ENCODE measurements at places on chromosomes 11 and 22. TPM values are rescaled to one million over a fixed set of nuclear protein-coding genes. Genes with fewer than 3 reads are reported as not detected.

Gene HSPB2
- 0.21 TPM for total RNA-seq

Gene HBE1
- not detected for total RNA-seq

Gene E2F8
- total RNA-seq, result not detected

Gene SULT4A1
- total RNA-seq, result 1.3 TPM

Gene PHLDA2
- 4.4 TPM for total RNA-seq

DNA sequence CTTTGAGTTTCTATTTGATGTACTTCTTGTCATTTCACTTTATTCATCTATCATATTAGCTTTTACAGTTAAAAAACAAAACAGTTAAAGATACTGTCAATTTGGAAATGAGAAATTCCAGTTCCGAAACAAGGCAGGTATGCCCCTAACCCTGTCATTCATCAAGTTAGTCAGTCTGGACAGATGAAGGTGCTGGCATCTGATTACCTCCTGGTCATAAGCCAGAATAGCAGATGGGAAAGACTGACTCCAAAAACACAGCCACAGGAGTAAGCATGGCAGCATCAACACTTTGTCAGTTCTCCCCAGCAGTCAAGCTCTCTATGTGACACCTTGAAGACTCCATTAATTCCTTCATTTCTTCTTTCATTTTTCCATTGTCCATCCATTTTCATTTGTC, 4.3 kb downstream of the LRRC51 start:
- no peak for DNase-seq

DNA sequence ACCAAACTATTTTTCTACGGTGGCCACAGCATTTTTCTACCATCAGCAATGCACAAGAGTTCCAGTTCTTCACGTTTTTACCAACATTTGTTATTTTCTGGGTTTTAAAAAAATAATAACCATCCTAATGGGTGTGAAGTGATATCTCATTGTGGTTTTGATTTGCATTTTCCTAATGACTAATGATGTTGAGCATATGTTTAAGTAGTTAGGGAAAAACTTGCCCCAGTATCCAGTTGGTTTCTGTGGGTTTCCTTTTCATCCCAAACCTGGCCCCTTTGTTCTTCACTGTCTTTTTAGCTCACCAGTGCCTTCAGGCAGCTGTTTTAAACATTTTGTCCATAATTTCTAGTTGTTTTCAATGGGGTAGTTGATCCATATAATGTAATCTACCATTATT, 14.7 kb upstream of the PTS start:
- no peak for DNase-seq

DNA sequence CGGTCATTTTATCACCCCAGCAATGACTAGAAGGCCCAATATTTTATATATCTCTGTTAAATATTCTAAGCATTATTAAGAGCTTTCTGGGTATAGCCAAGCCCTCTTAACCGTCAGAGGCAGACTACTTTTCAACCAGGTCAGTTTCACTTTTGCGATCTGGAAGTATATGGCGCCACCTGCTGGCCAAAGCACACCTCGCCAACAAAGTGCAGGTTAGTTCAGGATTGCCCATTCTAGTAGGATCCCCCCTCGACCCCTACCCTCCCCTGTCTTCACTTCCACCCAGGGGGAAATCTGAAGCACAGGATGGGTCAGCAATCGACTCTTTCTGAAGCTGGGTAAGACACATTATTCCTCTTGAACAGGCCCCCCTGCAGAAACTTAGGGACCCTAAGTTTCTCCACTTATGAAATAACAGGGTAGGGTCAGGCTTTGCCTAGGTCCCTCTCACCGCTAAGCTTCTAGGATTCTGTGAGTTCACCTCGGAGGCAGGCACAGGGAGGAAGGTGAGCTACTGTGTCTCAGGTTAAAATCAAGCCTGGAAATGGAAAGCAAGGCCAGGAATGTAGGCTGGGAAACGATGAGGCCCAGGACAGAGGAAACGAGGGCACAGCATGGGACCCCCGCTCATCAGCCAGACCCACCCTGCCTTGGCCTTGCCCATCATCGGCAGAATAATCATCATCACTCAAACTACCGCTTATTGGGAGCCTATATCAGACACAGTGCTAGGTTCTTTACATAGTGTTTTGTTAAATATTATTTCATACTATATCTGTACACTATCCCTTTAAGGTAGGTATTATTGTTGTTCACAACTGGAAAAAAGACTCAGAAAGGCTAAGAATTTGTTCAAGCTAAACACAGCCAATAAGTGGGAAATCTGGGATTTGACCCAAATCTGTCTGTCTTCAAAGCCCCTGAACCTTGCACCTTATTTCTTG, 35.6 kb downstream of the KCNJ1 start:
- peak; percentile 71 for DNase-seq

DNA sequence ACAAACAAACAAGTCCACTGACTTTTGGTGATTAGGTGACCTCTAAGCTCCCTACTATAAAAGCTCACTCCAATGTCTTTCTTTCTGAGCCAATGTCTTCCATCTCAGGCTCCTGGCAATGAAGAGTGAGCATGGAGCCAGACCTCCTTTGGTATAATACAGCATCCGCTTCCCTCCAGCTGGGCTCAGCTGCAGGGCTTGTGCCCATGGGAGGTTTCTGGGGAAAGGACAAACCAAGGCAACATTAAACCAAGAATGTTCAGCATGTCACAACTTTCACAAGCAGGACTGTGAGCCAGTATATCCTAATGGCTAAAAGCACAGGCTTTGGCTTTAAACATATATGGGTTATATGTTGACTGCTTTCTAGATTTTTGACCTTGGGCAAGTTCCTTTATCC, 58.8 kb downstream of the EHF start:
- no peak for DNase-seq

DNA sequence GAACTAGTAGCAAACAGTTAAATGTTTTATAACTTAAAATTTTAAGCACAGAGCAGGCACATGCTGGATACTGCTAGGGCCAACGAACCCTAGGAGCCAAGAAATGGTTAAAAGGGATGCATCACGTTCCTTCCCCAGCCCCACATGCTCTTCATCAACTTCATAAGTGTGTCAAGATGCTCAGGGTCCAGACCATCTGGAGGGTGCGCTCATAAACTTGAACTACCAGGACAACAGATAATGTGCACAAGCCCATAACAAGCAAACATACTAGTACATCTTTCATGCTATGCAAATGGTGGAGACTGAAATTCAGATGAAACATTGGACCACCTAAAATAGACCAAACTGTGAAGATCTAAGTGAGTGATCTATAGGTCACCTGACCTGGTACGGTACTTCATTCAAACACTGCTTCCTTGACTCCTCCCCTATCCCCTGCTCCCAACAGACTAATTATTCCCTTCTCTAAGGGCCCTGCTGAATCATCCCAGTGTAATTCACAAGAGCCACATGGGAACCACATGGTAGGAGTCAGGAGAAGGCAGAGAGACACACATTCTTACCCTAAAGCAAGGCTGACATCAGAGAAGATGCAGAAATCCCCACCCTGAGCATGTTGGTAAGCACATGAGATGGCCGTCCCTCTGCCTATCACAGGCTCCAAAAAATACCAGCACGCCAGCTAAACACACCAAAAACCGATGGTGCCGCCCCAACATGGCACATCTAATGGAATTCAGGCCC, 83.9 kb downstream of the ETS1 start:
- DNase-seq, result no peak
